ELR (cell line): ENCODE measurements at places on chromosomes 3 and 15.

DNA sequence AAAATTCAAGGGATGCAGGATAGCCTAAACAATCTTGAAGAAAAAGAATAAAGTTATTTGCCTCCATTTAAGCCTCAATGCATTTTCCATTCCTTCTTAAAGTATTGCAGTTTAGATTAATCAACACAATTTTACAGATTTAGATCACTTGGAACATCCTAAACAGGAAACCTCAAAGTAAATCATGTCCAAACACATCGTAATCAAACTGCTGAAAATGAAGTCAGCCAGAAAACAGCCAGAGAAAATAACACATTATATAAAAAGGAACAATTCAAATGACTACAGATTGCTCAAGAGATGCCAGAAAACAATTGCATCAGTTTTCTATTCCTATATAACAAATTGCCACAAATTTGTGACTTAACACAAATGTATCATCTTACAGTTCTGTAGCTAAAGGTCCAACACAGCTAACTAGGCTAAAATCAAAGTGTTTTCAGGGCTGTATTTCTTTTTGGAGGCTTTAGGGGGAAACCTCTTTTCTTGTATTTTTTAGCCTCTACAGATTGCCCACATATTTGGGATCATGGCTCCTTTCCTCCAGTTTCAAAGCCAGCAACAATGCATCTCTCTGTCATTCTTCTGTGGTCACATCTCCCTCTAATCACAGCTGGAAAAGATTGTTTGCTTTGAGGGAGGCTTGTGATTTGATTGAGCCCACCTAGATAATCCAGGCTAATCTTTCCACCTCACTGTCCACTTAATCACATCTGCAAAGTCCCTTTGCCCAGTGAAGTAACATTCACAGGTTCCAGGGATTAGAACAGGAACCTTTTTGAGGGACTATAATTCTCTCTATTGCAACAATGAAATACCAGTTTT, 543.3 kb upstream of the UBE2E2 start:
- no peak for DNase-seq

DNA sequence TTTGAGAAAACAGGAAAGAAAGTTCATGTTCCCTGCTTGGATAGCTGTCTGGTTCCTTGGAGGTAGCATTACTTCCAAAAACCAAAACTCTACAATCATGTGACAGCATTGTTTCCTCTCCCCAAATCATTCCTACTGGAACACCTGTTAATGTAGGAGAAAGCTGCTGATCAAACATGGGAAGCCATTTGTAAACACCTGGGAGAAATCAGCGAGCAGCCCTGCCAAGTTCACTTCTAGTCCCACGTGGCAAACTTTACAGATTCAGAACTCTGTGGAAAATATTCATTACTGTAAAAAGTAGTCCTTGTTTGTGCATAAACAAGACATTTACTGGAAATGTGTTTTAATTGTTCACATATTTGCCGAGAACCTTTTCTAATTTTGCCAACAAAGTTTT, 275.5 kb upstream of the AZI2 start:
- DNase-seq, result no peak

DNA sequence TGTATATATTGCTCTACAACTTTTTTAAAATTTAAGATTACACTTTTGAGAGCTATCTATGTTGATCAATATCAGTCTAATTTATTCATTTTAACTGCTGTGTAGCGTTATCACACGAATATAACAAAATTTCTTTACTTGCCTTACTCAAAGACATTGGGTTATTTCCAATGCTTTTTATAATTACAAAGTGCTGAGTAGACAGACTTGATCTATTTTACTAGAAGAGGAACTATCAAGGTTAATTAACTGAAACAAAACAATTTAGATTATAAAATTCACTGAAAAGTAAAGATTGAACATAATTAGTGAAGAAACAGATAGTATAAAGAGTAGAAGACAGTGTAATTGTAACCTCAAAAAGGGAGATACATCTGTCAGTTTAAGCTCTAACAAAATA, 105.5 kb downstream of the TGFBR2 start:
- no peak for DNase-seq

GRCh38 chr3:128844502-128844901, 34.9 kb upstream of the ACAD9 start:
- DNase-seq, result no peak

DNA sequence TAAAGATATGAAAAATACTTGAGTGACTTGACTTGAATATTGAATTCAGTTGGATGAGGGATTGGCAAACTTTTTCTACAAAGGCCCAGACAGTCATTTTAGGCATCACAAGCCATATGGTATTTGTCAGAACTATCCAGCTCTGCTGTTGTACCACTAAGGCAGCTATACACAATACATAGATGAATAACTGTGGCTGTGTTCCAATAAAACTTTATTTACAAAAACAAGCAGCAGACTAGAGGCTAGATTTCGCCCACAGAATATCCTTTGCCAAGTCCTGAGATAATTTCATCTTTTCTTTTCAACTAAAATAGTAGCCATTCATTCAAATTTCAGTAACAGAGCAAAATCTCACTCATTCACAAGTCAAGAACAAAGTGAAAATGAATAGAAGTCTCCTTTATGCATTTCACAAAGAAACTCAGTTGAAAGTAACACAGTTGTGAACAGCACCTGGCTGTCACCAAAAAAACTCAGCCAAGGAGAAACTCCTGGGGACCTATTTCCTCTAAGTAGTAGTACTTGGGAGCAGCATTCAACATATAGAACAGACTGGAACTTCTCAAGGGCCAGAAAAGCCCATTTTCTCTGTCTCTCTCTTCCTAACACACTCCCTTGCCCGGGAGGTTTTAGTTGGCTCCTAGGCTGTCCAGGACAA, 56.3 kb downstream of the OSBPL10 start:
- DNase-seq, result no peak

GRCh38 chr3:172476347-172476746, 28.1 kb upstream of the GHSR start:
- DNase-seq, result no peak

GRCh38 chr3:8573342-8573926, 71.2 kb downstream of the SSUH2 start:
- DNase-seq, result no peak

GRCh38 chr3:45946307-45946706, 3.0 kb downstream of the CXCR6 start:
- DNase-seq, result peak; percentile 47

DNA sequence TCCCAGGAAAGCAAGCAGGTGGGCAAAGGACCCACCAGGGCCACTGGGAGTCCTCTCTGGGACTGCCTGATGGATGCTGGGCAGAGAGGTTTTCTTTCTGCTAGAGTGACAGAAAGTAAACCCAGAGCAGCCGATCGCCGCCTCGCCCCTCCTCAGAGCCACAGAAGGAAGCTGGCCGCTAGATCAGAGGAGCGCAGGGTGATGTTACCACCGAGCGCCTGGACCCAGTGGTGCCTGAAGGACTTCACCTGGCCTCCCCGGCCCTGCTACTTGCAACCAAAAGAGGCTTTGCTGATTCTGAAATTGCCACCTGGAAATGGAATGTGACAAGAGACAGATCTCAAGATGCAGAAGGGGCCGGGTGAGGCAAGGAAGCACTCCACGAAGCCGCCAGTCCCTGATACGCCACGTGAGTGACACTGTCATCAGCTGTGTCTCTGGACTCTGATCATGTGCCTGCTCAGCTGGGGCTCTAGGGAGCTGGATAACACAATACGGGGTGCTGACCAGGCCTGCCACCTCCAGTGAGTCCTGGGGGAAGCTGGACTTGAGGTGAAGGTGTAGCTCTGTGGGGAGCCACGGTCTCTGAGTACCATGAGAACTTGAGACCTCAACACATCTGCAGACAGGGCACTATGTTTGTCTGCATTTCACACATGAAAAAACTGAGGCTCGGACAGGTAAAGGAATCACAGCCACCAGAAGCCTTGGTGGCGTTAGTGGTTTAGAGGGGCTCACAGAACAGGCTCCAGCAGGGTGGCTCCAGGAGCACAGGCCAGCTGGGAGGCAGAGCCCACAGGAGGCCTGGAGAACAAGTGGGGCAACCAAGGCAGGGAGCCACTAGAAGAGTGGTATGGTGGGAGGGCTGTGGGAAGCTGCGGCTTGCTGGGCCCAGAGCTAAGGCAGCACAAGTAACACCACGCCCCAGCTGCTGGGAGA, 137.9 kb upstream of the PRR20G start:
- DNase-seq, result no peak

GRCh38 chr3:3334491-3334890, 155.0 kb upstream of the CRBN start:
- DNase-seq, result no peak

- no peak for DNase-seq
Observed at GRCh38 chr3:40247714-40248454, 61.6 kb upstream of the EIF1B start.

GRCh38 chr3:113514265-113514769, 639 bp downstream of the SPICE1 start:
- DNase-seq, result peak; percentile 30

- peak; percentile 25 for DNase-seq
Observed at GRCh38 chr3:143763564-143764162, 84.6 kb downstream of the SLC9A9 start.

GRCh38 chr15:93562395-93563123, 473.5 kb upstream of the RGMA start:
- no peak for DNase-seq

DNA sequence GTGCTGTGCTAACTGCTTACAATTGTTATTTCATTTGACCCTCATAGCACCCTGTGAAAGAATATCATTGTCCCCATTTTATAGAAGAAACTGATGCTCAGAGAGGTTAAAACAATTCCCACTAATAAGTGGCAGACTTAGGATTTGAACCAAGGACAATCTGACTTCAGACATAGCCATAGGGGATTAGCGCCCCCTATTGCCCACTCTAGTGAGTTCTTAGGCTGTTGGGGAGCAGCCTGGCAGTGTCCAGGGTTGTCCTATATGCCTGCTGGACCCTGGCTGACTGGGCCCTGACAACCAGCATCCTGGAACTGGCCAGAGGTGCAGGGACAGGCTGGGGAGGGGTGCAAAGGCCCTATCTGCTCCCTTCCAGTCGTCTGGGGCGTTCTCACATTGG, 15.4 kb downstream of the DPH3 start:
- peak; percentile 66 for DNase-seq

- DNase-seq, result no peak
Observed at GRCh38 chr15:53115563-53115962, 325.4 kb upstream of the ONECUT1 start.

DNA sequence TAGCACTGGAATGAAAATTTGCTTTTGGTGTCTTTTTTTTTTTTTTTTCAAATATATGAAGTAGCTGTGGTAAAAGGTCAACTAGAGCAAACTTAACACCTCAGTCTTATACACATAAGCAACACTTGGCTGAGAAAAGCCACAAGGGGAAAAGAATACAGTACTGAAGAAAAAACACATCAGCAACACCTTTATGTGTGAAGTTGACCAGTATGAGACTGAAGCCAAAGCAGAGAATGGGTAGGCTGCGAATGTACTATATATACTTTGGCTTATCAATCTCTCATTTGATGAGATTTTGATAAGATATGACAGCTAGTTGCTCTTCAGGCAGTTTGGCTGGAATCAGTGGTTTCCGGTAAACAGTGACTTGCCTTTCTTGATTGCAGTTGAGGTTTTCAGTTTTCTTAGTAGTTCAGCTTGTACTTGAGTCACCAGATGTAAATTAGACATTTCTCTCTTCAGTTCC, 22.0 kb upstream of the ZCWPW2 start:
- no peak for DNase-seq

GRCh38 chr3:139357899-139358298, 14.1 kb downstream of the MRPS22 start:
- no peak for DNase-seq

DNA sequence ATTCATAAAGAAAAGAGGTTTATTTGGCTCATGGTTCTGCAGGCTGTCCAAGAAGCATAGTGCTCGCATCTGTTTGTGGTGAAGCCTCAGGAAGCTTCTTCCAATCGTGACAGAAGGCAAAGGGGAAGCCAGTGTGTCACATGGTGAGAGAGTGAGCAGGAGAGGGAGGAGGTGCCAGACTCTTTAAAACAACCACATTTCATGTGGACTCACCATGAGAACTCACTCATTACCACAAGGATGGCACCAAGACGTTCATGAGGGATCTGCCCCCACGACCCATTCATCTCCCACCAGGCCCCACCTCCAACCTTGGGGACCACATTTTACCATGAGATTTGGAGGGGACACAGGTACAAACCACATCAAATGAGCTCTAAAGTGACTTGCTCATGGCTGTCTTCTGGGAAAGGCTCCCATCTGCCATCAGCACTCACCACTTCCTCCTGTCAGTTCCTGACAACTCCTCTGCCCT, 327.3 kb upstream of the TLE3 start:
- no peak for DNase-seq

DNA sequence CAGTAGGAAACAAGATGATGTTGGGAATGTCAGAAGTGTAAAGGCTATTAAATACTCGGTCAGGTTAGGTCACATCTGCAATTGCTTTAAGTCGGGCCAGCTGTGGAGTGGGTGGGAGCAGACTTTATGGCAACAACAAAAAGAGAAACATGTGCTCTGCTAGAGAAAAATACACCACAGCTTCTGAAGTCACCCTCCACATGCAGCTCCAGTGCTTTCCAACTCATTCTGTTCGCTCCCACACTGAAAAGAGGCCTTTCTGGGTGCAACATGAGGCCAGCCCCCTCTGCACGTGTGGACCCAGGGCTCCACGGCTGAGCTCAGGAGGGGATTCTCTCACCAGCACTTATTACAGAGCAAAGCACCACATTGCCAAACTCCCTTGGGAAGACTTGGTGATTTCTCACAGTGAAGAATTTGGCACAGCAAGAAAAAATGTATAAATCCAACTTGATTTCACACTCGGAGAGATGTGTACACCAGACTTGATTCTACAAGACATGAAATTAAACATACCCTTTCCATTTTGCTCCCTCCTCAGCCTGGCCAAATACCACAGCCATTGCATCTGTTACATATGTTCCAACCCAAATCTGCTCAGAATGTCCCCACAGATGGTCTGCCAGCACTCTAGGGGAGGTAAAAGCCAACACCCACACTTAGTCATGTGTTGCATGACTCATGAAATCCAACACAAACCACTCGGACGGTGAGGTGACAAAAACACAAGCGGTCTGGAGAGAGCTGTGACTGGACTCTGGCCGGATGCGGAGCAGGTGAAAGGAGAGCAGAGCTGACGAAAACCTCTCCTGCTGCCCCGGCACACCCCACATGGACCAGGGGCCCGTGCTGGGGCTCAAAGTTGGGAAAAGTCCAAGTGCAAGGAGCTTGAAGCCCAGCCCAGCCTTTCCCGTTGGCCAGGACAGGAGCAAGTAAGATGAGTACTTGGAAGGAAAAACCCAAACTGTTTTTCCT, 74.6 kb downstream of the ITGB5 start:
- DNase-seq, result peak; percentile 94

- DNase-seq, result no peak
Observed at GRCh38 chr3:40455328-40455727, 1.8 kb upstream of the RPL14 start.

DNA sequence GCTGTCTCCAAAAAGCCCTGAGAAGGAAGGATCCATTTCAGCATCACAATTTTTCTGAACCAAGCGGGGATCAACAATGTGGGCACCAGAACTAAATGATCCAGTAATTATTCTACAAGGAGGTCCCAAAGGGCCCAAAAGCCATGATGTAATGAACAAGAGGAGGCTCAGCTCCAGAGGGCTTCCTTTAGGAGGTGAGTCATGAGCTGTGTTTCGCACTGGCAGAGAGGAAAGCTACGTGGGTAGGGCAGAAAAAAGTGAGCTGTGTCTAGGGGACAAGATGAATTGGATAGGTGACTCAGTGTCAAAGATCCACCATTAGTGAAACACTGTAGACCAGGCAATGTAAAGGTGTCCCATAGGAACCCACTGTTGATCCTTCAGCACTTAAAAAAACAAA, 113.4 kb downstream of the RORA start:
- DNase-seq, result no peak

GRCh38 chr15:41666353-41666920, 6.2 kb downstream of the MGA start:
- peak; percentile 78 for DNase-seq

GRCh38 chr15:43749690-43750345, 3.6 kb downstream of the PDIA3 start:
- no peak for DNase-seq
